GM13977 (cell line): ENCODE measurements at places on chromosomes 6 and 20.

GRCh38 chr6:161744211-161745067 lies 470.6 kb upstream of the AGPAT4 start:
- no peak for DNase-seq

DNA sequence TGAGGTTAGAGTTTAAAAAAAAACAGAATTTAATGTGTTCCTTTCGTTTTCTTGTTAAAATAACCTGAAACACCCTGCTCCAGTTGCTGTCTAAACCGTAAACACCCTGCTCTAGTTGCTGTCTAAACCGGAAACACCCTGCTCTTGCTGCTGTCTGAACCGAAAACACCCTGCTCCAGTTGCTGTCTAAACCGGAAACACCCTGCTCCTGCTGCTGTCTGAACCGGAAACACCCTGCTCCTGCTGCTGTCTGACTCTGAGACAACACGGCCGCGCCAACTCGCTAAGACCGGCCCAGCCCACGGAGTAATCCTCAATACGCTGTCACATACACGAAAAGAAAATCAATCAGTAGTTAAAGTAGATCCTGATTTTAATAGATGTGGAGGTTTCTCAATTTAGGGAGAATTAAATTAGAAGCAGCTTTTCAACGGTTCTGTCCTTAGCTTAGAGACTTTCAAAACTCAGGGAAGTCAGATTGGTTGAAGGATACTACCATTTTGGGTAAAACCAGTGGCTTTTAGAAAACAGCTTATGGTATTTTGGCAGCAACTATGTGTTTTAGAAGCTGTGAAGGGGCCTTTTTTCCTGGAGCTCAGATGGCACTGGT lies 98.3 kb downstream of the RAMACL start:
- peak; percentile 77 for DNase-seq

DNA sequence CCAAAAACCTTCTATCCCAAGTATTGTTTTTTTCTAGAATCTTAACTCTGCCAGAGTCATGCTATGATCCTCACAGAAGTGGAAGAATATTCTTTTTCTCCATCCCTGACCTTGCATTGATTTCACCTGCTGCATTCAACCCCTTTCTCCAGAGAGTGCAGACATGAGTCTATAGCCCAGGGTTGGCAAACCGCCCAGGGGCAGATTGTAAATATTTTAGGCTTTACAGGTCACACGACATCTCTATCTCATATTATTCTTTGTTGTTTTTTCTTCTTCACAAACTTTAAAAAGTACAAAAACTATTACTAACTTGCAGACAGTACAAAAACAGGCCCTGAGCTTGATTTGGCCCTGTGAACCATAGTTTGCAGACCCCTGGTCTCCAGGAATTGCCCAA lies 112.1 kb upstream of the ASF1A start:
- no peak for DNase-seq

DNA sequence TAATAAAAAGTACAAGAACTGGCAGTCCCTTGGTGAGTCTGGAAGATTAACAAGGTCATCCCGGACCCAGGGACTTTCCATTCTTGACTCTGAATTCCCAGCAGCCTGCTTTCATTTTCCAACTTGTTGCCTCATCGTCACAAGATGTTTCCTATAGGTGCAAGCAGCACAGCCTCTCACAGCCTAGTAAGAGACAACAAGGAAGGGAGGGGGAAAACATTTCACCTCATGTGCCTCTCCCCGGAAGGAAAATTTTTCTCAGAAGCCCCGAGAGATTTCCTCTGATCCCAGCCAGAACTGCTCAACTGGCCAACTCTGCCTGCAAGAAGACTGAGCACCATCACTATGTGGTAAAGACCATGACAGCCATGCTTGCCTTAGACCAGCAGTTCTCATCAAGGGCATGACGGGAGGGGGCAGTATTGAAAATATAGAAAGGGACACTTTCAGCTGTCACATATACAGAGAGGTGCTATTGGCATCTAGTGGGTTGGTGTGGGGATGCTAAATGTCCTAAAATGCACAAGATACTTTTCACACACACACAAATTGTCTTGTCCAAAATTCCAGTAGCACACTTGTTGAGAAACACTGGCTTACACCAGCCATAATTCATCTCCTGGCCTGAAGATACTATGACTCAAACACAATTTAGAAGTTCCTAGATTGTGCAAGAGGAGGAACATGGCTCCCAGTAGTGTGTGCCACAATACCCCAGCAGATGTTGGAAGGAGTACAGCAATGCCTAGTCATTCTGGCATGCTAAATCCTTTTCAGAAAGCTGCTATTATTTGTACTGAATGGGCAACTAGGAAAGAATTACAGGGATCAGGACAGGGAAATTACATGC lies 10.8 kb upstream of the WTAP start:
- no peak for DNase-seq
